ENCODE measurements at places on chromosomes 5 and 9. TPM values are rescaled to one million over a fixed set of nuclear protein-coding genes. Genes with fewer than 3 reads are reported as not detected.

DNA sequence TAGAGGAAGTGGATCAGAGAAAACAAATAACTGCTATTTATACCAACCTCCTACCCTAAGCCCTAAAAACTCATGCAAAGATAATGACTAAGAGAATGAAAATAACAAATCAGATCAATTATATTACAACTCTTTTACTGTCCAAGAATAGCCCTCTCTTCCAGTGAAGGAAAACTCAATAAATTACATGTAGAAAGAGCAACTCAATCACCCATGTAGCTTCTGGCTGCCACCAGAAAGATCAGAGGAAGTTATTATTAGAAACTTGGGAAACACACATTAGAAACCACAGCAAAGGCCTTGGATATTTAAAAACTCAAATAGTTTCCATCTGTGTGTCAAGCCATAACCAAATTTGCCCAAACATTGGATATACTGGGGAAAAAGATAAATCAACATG, 134.0 kb upstream of the TARS1 start:
- H3K4me3 ChIP-seq = no peak overlapping the region
- no peak for DNase-seq
- no peak overlapping the region for H3K27ac ChIP-seq
- no peaks in the 10 kb centered on the region for H3K27me3 ChIP-seq

DNA sequence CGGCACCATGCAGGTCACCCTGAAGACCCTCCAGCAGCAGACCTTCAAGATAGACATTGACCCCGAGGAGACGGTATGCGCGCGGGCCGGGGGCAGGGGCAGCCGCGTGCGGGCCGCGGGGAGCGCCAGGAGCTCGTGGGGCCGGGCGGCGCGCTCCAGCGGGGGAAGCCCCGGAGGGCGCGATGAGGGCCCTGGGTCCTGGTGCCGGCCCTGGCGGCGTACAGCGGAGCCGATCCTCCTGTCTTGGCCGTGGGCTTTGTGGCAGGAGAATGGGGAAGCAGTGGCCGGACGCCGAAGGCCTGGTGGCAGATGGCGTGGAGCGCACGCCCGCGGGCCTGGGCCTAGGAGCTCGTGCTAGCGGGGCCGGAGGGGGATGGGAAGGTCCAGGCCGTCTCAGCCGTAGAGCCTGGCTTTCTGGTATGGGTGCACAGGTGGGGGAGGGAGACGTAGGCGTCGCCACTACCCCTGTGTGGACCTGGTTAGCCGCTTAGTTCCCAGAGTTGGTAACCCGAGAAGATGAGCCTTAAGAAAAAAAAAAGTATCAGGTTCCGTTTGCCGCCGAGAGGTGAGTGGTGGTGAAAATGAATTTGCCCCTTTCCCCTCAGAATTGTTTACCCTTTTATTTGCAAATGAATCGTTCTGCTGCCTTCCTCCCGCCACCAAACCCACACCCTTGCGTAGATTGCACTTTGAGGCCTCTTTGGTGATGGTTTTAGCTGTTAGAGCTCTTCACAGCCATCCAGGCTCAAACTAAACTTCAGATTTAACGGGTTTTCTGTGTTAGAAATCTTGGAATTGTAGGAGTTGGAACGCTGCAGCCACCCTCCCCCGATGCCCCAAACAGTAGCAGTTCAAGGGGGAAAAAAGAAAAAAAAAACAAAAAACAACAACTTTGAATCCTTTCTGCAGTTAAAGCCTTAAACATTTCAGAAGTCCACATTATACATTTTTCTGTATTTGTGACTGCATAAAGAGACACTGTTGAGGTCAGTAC, 841 bp downstream of the RAD23B start:
- peaks cover 50% of the 10 kb centered on the region for H3K4me1 ChIP-seq
- DNase-seq = peak; percentile 85
- peak overlapping the region; percentile 92 for H3K27ac ChIP-seq

- DNase-seq = peak; percentile 72
- H3K4me1 ChIP-seq = peaks cover 16% of the 10 kb centered on the region
- H3K27ac ChIP-seq = no peak overlapping the region
- H3K27me3 ChIP-seq = peaks cover 14% of the 10 kb centered on the region
- H3K36me3 ChIP-seq = no peaks in the 10 kb centered on the region
- H3K4me3 ChIP-seq = no peak overlapping the region
These were observed 24.3 kb upstream of the PTGES start for GRCh38 chr9:129776938-129777768.

GRCh38 chr5:143896516-143896915, 84.6 kb downstream of the HMHB1 start:
- H3K27me3 ChIP-seq = peaks cover 6% of the 10 kb centered on the region
- H3K4me3 ChIP-seq = no peak overlapping the region
- no peak overlapping the region for H3K27ac ChIP-seq
- no peaks in the 10 kb centered on the region for H3K36me3 ChIP-seq
- H3K4me1 ChIP-seq = peaks cover 14% of the 10 kb centered on the region

HACD4 gene
- total RNA-seq = 10.1 TPM

DNA sequence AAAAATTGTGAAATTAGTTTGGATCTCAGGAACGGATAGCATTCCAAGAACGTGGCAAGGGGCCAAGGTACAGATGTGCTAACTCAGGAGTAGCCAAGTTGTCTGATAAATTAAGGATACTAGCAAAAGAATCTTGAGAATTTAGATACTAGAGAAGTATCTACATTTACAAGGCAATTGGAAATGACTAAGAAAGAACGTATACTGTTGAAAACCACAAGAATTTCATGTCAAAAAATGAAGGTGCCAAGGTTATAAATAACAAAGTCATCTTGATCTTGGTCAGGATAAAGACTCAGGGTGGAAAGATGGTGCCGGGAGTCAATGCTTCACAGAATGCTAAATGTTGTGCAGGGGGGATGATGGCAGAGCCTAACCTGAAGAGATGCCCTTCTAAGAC, 19.2 kb downstream of the CAPSL start:
- H3K27ac ChIP-seq = peak overlapping the region; percentile 62
- no peak overlapping the region for H3K4me3 ChIP-seq
- no peak for DNase-seq
- H3K27me3 ChIP-seq = no peaks in the 10 kb centered on the region
- peaks cover 30% of the 10 kb centered on the region for H3K4me1 ChIP-seq
- H3K36me3 ChIP-seq = peaks cover 31% of the 10 kb centered on the region

DNA sequence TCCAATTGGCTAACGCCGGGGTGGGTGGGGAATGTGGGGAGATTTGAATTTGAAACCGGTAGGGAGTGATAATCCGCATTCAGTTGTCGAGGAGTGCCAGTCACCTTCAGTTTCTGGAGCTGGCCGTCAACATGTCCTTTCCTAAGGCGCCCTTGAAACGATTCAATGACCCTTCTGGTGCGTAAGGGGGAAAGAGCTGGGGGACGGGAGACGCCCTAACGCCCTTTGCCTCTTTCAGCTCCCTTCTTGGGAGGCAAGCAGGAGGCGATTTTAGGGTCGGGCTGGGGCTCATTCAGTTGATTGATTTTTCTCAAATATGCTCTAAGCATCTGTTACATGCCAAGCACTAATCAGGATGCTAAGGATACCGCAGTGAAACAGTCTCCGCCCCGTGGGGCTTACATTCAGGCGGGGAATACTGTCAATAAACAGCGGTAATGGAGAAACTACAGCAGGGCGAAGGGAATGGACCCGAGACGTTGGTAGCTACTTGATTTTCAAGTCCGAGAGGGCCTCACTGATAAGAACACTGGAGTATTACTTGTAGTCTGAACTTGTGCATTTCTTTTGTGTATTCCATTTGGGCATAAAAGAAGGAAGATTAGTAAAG, at the start of gene HMMR:
TSS of gene HMMR (plus strand) at position 71 of the 610 bp plus-strand sequence. CDS start at position 132, 61 bp downstream.
- no peak for DNase-seq
- H3K36me3 ChIP-seq = peaks cover 32% of the 10 kb centered on the region
- H3K4me3 ChIP-seq = peak within 1 kb of the TSS; percentile 98
- peaks cover 42% of the 10 kb centered on the region for H3K4me1 ChIP-seq
- peak within 1 kb of the TSS; percentile 100 for H3K27ac ChIP-seq
- peaks cover 3% of the 10 kb centered on the region for H3K27me3 ChIP-seq

TMEM174 gene
- total RNA-seq = not detected

- no peaks in the 10 kb centered on the region for H3K27me3 ChIP-seq
- DNase-seq = no peak
- H3K27ac ChIP-seq = no peak overlapping the region
- no peaks in the 10 kb centered on the region for H3K36me3 ChIP-seq
These were observed 929.9 kb downstream of the TLE4 start for GRCh38 chr9:80501635-80502034.

- H3K36me3 ChIP-seq = no peaks in the 10 kb centered on the region
- peaks cover 29% of the 10 kb centered on the region for H3K27me3 ChIP-seq
- peak overlapping the region; percentile 4 for H3K27ac ChIP-seq
- H3K4me3 ChIP-seq = peak overlapping the region; percentile 3
These were observed 103.2 kb downstream of the PDE4D start for GRCh38 chr5:59790376-59790775.

GRCh38 chr5:32231241-32231640, 57.1 kb upstream of the GOLPH3 start:
- no peaks in the 10 kb centered on the region for H3K27me3 ChIP-seq
- no peak for DNase-seq
- peaks cover 3% of the 10 kb centered on the region for H3K4me1 ChIP-seq
- H3K27ac ChIP-seq = no peak overlapping the region

DNA sequence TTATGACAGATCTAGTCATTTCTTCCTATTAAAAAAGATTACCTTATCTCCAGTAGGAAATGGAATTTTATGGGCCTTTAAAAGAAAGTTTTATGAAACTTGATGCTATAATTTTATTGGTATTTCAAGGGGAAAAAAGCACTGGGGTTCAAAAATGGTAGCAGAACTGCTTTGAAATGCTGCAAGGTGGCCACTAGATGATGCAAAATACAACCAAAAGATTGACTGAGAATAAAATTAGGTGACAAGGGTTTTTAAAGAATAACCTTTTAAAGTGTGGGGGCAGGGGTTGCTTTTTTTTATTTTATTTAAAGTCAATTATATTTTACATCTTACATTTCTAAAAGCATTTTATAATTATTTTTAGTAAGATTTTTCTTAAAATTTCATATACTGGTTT, 61.7 kb downstream of the KLF9 start:
- no peaks in the 10 kb centered on the region for H3K4me1 ChIP-seq
- no peaks in the 10 kb centered on the region for H3K27me3 ChIP-seq
- no peak for DNase-seq

DNA sequence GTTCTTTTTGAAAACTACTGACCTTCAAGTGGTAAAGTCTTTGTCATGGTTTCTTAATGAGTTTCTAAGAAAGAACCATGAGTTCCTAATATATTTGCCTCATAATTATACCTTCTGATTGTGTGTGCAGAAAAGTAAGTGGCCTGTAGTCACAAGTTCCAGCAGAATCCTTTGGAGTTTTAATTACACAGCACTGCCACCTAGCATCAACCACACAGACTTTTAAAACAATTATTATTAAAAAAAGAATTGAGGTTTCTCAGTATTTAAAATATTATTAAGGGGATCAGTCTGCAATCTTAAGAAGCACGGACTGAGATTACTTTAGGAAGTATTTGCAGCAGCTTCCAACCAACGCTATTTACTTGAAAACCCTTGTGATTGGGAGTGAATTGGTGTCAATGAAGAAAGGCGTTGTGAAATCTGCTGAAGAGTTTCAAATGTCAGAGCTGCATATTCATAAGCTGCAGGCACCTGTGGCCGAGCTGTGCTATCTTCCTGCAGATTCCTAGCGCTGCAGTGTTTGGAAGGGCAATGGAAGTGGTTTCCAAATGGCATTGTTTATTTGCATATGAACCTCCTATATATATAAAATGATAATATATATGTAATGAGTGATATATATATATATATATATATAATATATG, 1074.2 kb upstream of the WWC1 start:
- no peak for DNase-seq
- H3K36me3 ChIP-seq = no peaks in the 10 kb centered on the region
- no peaks in the 10 kb centered on the region for H3K27me3 ChIP-seq
- H3K4me1 ChIP-seq = no peaks in the 10 kb centered on the region

GRCh38 chr5:171444582-171444981, 25.1 kb downstream of the FGF18 start:
- DNase-seq = no peak
- no peak overlapping the region for H3K4me3 ChIP-seq
- H3K4me1 ChIP-seq = no peaks in the 10 kb centered on the region
- H3K27ac ChIP-seq = no peak overlapping the region

ZFP2 gene
- total RNA-seq = 0.19 TPM

DNA sequence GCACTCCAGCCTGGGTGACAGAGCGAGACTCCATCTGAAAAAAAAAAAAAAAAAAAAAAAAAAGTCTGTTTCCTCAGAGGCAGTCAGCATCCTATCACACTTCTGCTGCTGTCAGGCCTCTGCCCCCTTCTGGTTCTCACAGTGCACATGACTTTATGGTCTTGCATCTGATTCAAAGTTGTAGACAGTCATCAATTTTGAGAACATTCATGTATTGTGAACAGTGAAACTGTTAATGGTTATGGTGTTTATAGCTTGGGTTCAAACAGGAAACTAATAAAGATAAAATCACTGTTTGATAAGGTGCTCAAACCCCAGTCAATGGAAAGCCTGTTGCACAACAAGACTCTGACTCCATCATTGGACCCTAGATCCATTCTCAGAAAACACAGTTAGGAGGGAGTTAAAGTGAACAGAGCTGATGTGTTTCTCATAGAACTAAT, 61.4 kb downstream of the FOXD1 start:
- peak; percentile 52 for DNase-seq
- H3K36me3 ChIP-seq = peaks cover 25% of the 10 kb centered on the region
- H3K27ac ChIP-seq = peak overlapping the region; percentile 68
- H3K4me1 ChIP-seq = peaks cover 24% of the 10 kb centered on the region

DNA sequence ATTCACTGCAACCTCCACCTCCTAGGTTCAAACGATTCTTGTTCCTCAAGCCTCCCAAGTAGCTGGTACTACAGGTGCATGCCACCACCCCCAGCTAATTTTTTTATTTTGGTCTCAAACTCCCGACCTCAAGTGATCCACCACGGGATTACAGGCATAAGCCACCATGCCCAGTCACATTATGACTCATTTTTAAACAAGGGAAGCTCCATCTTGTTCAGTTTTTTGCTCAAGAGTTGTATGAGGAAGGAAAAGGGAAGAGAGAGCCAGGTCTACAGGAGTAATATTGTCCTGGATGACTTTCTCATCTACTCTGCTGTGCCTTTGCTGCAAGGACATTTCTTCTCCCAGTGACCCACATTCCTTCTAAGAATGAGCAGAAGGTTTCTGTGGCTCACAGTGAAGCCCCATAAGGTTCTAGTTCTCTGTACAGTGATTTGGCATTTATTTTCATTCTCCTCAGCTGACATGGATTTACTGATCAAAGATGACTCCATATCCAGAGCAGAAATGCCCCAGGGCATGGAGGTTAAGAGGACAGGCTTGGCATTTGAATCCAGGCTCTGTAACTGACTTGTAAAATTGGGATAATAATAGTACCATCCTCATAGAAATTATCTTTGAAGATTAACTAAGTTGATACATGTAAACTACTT, 153.5 kb downstream of the CDH6 start:
- H3K4me3 ChIP-seq = no peak overlapping the region
- no peaks in the 10 kb centered on the region for H3K4me1 ChIP-seq
- H3K27me3 ChIP-seq = peaks cover 3% of the 10 kb centered on the region

DNA sequence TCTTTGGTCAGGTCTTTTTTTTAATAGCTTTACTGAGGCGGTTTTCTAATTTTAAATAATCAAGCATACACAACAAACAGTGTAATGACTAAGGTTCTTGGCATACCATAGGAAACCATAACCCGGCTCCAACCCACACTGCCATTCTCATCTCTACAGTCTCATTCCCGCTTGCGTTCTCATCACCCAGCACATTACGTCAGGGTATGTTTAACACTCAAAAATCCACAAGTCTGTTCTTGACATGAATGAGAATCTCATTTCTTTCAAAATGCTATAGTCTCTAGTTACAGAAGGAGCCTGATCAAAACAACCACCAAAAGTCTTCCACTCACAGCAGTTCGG, 505 bp downstream of the C5orf34 start:
- peak overlapping the region; percentile 98 for H3K27ac ChIP-seq
- no peaks in the 10 kb centered on the region for H3K27me3 ChIP-seq
- H3K4me3 ChIP-seq = peak overlapping the region; percentile 92
- H3K4me1 ChIP-seq = peaks cover 31% of the 10 kb centered on the region

GRCh38 chr5:157648275-157648990, 3.8 kb downstream of the SOX30 start:
- no peak overlapping the region for H3K27ac ChIP-seq
- H3K4me3 ChIP-seq = no peak overlapping the region
- peaks cover 14% of the 10 kb centered on the region for H3K4me1 ChIP-seq
- no peak for DNase-seq

SPATA31D4 gene
- not detected for total RNA-seq

All from activated CD8-positive, alpha-beta memory T cell treated with anti-CD3 and anti-CD28 coated beads, Interleukin-2, amount 10 ng/mL, durations not matched to agents 7 days and 5 days (primary cell).